ENCODE measurements at places on chromosomes 12 and 14. TPM values are rescaled to one million over a fixed set of nuclear protein-coding genes. Genes with fewer than 3 reads are reported as not detected.

DNA sequence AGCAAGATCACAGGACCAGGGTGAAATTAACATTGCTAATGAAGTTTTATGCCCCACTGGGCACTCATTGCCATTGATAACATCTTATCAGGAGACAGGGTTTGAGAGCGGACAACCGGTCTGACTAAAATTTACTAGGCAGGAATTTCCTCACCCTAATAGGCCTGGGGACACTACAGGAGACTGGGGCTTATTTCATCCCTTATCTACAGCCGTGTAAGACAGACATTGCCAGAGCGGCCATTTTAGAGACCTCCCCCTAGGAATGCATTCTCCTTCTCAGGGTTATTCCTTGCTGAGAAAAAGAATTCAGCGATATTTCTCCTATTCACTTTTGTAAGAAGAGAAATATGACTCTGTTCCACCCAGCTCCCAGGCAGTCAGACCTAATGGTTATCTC, 8.3 kb downstream of the OR4K17 start:
- H3K27me3 ChIP-seq: no peaks in the 10 kb centered on the region
- DNase-seq: no peak
- H3K27ac ChIP-seq: no peak overlapping the region
- H3K36me3 ChIP-seq: no peaks in the 10 kb centered on the region

GRCh38 chr12:70334742-70335141, 31.3 kb upstream of the KCNMB4 start:
- H3K27me3 ChIP-seq: no peaks in the 10 kb centered on the region
- H3K4me3 ChIP-seq: no peak overlapping the region
- H3K27ac ChIP-seq: no peak overlapping the region
- H3K36me3 ChIP-seq: peaks cover 12% of the 10 kb centered on the region
- DNase-seq: no peak
- H3K4me1 ChIP-seq: no peaks in the 10 kb centered on the region

Gene GPR84
- 4.0 TPM for total RNA-seq

DNA sequence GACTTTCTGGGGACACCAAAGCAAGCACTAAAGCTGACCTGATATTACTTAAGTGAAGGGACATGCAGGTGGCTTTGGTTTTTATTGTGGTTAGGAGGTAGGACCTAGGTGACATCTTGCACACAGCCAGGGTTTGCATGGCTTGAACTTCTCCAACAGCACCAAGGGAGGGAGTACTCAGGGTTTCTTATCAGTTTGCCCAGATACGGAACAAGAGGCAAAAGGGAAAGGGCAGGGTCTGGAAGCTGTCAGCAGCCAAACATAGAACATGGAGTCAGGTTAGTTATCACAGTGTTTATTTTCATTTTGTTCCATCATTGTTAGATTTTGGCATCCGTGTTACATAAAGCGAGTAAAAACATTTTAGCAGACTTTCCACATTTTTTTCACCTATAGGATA, 186.3 kb upstream of the CLEC14A start:
- DNase-seq: no peak
- no peak overlapping the region for H3K4me3 ChIP-seq
- H3K4me1 ChIP-seq: no peaks in the 10 kb centered on the region
- no peaks in the 10 kb centered on the region for H3K27me3 ChIP-seq
- no peaks in the 10 kb centered on the region for H3K36me3 ChIP-seq
- no peak overlapping the region for H3K27ac ChIP-seq

DNA sequence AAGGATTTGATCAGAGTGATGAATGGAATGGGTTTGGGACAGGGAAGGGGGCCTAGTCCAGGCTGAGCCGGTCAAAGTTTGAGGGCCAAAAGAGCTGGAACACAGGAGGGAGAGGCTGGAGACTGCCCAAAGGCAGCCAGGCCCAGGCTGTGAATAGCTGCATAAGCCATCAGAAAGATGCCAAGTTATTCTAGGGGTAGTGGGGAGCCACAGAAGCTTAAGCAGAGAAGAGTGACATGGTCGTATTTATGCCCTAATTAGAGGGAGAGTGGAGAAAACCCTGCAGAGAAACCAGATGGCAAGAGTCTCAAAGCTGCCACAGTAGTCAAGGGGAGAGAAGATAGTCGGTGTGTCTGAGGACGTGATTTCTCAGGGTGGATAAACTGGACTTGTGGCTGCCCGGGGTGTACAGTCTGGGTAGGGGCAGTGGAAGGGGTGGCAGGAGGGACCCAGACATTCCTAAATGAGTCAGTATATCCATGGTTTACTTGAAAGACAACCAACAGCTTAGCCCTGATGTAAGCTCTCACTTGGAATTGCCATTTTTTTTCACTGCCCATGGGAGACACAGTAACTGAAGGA, 99.2 kb downstream of the PRICKLE1 start:
- H3K4me1 ChIP-seq: no peaks in the 10 kb centered on the region
- H3K27ac ChIP-seq: no peak overlapping the region
- H3K4me3 ChIP-seq: no peak overlapping the region
- DNase-seq: no peak
- H3K36me3 ChIP-seq: no peaks in the 10 kb centered on the region

DNA sequence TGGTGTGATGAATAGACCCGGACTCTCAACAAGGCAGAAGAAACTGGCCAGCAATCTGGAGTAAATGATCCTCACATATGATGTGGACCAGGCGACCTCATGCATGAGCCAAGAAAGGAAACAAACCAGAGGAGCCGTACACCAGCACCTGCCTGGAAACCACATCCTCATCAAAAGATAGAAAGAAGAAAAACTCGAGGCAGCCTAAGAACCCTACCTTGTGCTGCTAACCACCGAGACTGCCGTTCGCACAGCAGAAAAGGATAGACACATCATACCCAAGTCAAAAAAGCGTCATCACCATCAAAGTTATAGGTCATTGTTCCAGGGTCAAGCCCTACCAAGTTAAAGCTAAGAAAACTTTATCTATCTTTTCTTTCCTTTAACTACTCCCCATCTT, 66.7 kb downstream of the RESF1 start:
- no peak overlapping the region for H3K4me3 ChIP-seq
- H3K4me1 ChIP-seq: no peaks in the 10 kb centered on the region
- no peaks in the 10 kb centered on the region for H3K27me3 ChIP-seq
- DNase-seq: peak; percentile 24

DNA sequence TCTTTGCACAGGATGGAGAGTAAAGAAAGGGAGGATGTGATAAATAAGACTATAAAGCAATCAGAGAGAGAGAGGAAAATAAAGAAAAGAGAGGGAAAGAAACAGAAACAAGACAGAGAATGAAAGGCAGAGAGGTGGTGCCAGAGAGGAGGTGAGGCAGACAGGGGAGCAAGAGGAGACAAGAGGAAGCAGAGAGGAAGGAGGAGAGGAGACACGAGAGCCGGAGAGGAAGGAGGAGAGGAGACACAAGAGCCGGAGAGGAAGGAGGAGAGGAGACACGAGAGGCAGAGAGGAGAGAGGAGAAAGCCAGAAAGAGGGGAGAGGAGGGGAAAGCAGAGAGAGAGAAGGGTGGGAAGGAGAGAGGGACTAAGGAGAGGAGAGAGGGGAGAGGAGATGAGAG, 125.2 kb downstream of the PAPOLA start:
- no peak for DNase-seq
- H3K27ac ChIP-seq: no peak overlapping the region
- H3K36me3 ChIP-seq: no peaks in the 10 kb centered on the region
- H3K4me3 ChIP-seq: no peak overlapping the region

GRCh38 chr12:6211421-6211869, 11.2 kb downstream of the CD9 start:
- no peaks in the 10 kb centered on the region for H3K27me3 ChIP-seq
- no peak for DNase-seq
- no peak overlapping the region for H3K4me3 ChIP-seq
- no peak overlapping the region for H3K27ac ChIP-seq
- H3K4me1 ChIP-seq: no peaks in the 10 kb centered on the region

- H3K27me3 ChIP-seq: no peaks in the 10 kb centered on the region
- H3K36me3 ChIP-seq: no peaks in the 10 kb centered on the region
- no peak overlapping the region for H3K27ac ChIP-seq
Observed at GRCh38 chr14:55414551-55414950, 2.9 kb upstream of the ATG14 start.

DNA sequence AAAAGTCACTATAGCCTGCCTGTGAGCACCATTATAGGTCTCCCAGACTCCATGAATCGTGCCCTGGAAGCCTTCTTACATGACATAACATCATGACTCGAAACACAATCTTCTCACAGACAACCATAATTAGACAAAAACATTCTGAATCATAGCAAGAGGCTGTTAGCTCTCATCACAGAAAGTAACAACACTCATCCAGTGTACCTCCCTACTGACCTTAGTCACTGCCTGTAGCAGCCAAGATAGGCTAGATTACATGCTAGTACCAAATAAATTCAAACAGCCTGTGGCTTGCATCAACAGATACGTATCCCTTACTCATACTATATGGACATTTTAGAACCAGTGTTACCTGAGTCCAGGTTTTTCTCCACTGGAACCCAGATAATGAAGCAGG, 663.8 kb upstream of the FOXG1 start:
- H3K36me3 ChIP-seq: no peaks in the 10 kb centered on the region
- no peak for DNase-seq
- no peaks in the 10 kb centered on the region for H3K27me3 ChIP-seq
- H3K27ac ChIP-seq: no peak overlapping the region

GRCh38 chr12:124391340-124392261, 96.7 kb downstream of the RFLNA start:
- peak overlapping the region; percentile 73 for H3K27ac ChIP-seq
- H3K36me3 ChIP-seq: peaks cover 24% of the 10 kb centered on the region
- H3K4me1 ChIP-seq: peaks cover 40% of the 10 kb centered on the region

GRCh38 chr12:46354802-46355199, 17.8 kb downstream of the SLC38A2 start:
- H3K4me3 ChIP-seq: no peak overlapping the region
- H3K4me1 ChIP-seq: no peaks in the 10 kb centered on the region
- no peak for DNase-seq

Gene WNT1
- not detected for total RNA-seq

- DNase-seq: no peak
- no peaks in the 10 kb centered on the region for H3K4me1 ChIP-seq
- H3K27ac ChIP-seq: no peak overlapping the region
- H3K4me3 ChIP-seq: no peak overlapping the region
- H3K36me3 ChIP-seq: no peaks in the 10 kb centered on the region
- no peaks in the 10 kb centered on the region for H3K27me3 ChIP-seq
Observed at GRCh38 chr14:43356979-43357545, 1150.0 kb downstream of the FSCB start.

GRCh38 chr12:4240981-4241380, 32.6 kb upstream of the CCND2 start:
- peaks cover 9% of the 10 kb centered on the region for H3K4me1 ChIP-seq
- H3K27me3 ChIP-seq: no peaks in the 10 kb centered on the region
- no peak for DNase-seq
- no peaks in the 10 kb centered on the region for H3K36me3 ChIP-seq
- H3K27ac ChIP-seq: no peak overlapping the region
- no peak overlapping the region for H3K4me3 ChIP-seq

- H3K27ac ChIP-seq: no peak overlapping the region
- no peak for DNase-seq
- H3K4me1 ChIP-seq: no peaks in the 10 kb centered on the region
Observed at GRCh38 chr12:127238107-127238506, 1028.9 kb upstream of the TMEM132C start.

GRCh38 chr14:54893151-54893760, 9.4 kb downstream of the GCH1 start:
- DNase-seq: no peak
- H3K4me3 ChIP-seq: no peak overlapping the region
- no peaks in the 10 kb centered on the region for H3K36me3 ChIP-seq
- H3K27me3 ChIP-seq: no peaks in the 10 kb centered on the region
- peaks cover 25% of the 10 kb centered on the region for H3K4me1 ChIP-seq
- no peak overlapping the region for H3K27ac ChIP-seq
